ENCODE measurements at places on chromosomes 2 and 18.

DNA sequence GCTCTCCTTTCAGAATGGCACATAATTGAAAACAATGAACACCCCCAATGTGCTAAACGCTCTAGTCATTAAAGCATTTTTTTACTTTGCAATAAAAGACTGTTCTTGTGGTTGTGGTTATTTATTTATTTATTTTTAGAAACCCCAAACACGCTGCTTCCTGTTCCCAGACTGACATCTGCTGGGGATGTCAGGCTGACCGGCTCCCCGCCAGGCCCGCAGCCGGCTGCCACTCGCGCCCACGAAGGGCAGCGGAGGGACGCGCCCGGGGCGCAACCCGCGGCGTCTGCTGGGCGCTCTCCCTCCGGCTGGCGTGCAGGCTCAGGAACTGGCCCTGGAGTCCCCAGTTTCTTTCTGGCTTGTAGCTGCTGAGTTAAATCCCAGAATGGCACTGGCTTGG lies 83.1 kb upstream of the SP3 start:
- DNase-seq = no peak

DNA sequence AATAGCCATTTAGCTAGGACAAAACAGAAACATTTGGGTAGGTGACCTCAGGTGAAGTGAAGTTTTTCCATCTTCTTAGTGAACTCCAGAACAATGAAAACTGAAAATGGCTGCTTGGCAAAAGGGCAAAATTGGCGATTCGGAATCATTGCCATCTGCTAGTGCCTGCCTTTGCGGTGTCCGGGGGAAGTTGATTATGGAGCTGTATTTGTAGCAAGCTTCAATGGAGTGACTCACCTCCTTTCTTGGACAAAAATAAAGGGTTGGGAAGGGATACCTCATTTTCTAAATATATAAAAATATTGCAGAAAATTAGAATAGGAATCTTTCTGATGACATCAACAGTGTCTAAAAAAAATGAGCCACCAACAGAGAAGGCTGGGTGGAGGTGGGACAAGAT lies 460.5 kb downstream of the TGIF1 start:
- DNase-seq = no peak

GRCh38 chr2:211371465-211371864 lies 815.1 kb downstream of the CPS1 start:
- no peak for DNase-seq

- DNase-seq = no peak
These were observed 58.9 kb downstream of the CIB4 start for GRCh38 chr2:26581991-26582842.

DNA sequence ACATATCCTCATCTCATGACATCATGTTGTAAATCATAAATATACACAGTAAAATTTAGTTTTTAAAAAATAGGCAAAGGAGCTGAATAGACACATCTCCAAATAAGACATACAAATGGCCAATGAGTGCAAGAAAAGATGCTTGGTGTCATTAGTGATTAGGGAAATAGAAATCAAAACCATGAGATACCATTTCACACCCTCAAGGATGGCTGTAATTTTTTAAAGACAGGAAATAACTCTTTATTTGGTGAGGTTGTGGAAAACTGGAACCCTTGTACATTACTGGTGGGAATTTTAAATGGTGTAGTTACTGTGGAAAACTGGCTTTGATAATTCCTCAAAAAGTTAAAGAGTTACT lies 141.6 kb downstream of the PTRHD1 start:
- no peak for DNase-seq

DNA sequence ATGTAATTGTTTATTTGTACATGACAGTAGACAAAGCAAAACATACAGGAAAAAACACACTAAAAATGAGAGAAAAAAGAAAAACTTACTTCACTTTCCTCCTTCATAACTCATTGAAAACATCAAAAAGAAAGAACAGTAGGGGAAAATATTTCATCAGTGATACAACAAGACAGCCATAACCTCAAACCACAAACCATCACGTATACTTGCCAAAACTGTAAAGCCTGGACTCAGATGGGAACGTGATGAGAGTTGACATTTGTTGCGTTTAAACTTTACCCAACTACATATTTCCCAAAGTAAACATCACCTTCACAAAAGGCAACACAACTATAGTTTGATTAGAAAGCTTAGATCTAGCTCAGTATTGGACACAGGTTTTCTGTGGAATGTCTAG lies 278.2 kb upstream of the COL3A1 start:
- no peak for DNase-seq

Data from C1 segment of cervical spinal cord (tissue), 14 donors.